ENCODE measurements at places on chromosomes 7 and 10. TPM values are rescaled to one million over a fixed set of nuclear protein-coding genes. Genes with fewer than 3 reads are reported as not detected.

GRCh38 chr7:139523199-139523941, at the start of gene CLEC2L:
TSS of gene CLEC2L (plus strand) at chr7:139523685. CDS start at chr7:139523928, 243 bp downstream.
- no peak for DNase-seq

GRCh38 chr10:82319074-82319473, 444.1 kb downstream of the NRG3 start:
- DNase-seq = peak; percentile 9

SEMA4G gene
- 6.7 TPM for polyA plus RNA-seq

PRPS1L1 gene
- polyA plus RNA-seq = not detected

ZNF365 gene
- 0.11 TPM for polyA plus RNA-seq

DNA sequence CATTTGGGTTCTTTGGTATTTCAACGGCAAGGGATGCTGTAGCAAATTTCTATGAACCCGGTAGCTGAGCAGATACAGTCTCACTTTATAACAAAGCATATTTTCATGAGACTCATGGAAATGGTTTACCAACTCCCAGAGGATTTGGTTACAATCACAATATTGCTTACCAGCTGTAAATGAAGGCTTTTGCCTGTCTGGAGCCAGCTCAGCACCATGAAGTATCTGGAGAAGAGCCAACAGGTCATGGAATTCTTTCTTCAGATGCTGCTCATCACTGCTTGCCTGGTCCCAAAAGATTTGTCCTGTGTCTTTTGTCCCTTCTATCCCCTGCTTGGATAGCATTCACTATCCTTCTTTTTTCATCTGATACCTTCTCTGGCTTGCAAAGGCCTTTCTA, 316.9 kb upstream of the PHYHIPL start:
- DNase-seq = no peak

DNA sequence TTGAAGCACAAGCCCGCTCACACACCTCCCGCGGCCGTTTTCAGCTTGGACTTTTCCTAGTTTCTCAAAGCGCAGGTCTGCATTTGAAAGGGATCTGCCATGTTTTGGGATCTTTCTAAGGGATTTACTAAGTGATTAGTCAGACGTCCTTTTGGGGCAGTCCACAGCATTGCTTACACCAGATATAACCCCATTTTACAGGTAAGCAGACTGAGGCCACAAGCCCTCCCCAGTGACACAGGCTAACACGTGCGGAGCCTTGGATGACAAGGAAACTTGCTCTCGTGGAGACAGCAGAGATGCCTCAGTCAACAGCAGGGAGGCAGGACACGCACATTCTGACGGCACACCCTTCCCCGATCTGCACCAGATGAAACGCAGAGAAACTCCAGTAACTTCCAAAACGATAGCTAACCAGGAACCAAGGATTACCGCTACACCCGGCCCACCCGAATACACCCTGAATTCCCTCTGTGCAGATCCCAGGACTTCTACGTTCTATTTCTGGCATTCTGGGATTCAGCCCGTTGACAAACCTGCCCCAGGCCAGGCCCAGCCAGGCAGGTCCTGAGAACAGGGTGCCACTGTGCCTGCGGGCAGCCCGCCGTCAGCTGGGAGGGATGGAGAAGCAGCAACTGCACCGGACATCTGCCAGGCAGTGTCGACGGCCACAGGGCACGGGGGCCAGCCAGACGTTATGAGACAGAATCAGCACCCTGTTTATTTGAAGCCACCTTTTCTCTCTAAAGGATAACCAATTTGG, 27.9 kb downstream of the FOXL3 start:
- DNase-seq = no peak

VWC2 gene
- polyA plus RNA-seq = 0.09 TPM

ADIRF gene
- polyA plus RNA-seq = 3.4 TPM

GRCh38 chr10:79983286-79983909, 34.5 kb upstream of the SFTPD start:
- no peak for DNase-seq

DNA sequence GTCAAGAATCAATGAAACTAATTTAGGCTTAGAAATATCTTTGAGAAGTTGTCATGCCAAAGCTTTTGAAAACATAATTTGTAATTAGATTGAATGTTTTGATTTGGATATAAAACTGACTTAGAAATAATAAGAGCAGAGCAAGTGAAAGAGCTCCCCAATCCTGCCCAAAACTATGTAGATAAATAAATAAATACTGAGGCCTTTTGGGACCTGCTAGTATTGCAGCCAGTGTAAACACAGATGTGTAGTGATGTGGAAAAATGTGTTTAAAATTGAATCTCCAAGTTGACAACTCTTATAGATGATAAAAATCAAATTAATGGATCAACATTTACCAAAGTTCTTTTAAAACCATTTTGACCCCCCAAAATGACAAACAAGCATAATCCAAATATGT, 896.1 kb downstream of the CNTNAP2 start:
- DNase-seq = no peak

DNA sequence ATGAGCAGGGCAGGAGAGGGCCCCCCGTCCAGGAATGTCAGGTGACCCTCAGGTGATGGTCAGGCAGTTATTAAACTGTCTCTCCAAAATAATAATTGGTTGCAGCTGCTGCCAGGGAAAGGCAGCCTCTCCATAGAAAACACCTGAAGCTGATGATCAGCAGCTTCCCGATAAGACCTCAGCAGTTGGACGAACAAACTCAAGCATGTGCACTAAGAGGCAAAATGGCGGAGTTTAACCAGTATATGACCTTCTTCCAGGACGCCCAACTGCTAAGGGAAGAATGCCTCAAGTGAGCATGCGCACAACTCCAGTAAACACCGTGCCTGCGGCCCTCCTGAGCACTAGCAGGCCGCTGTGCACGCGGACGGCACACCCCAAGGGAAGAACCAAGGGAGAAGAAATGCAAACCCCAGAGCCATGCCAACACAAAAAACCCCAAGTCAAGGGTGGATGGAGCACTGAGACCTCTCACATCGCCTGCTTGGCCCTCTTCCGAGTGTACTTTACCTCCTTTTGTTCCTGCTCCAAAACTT, 38.9 kb upstream of the ADARB2 start:
- DNase-seq = no peak

- DNase-seq = no peak
Observed at GRCh38 chr10:4804465-4804864, 21.5 kb upstream of the AKR1E2 start.

HERPUD2 gene
- 20.9 TPM for polyA plus RNA-seq

KIN gene
- 12.1 TPM for polyA plus RNA-seq

DNA sequence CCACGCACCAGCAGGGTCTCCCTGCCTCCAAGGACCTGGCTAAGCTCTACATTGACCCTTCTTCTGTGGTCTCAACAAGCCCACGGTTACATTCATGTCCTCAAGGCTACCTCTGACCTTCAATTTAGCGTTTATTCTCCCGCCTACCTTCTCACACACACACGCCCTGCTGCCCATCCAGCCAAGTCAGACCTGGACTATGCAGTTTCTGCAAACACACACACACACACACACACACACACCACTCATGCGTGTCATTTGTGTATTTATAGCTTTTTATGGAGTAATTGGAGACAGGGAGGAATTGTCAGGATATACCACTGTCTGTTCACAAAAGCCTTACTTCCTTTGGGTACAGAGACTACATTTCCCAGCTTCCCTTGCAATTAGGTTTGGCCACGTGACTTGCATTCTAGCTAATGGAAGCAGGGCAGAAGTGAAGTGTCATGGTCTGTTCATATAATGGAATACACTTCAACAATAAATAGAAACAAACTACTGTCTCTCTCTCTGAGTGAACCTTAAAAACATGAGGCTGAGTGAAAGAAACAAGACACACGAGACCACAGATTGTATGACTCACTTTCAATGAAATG, 53.8 kb upstream of the CPXM2 start:
- DNase-seq = no peak

- no peak for DNase-seq
Observed at GRCh38 chr10:70445718-70446657, 4.5 kb upstream of the NODAL start.

Measured in forelimb muscle (tissue), 1 donor.